Kasumi-1 (cell line): ENCODE measurements at places on chromosomes 1 and 21.

- no peak for DNase-seq
Observed at GRCh38 chr1:239253032-239253431, 133.3 kb upstream of the CHRM3 start.

DNA sequence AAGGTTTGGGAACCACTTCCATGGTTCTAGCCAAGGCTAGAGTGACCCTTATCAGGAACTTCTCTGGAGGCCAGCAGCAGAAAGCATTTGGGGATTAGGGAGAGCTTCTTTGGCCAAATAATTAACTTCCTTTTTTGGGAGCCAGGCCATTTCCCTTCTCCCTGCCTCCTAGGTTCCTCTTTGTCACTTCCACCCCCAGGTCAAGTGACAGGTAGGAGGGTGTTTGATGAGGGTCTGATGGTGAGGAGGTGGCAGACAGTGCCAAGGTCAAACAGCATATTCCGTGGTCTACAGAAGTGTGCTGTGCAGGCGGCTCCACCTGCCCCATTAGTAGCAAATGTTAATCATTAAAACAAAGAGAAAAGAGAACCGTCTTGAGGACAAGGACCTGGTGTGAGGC lies 1.9 kb upstream of the KCNA10 start:
- DNase-seq: no peak

DNA sequence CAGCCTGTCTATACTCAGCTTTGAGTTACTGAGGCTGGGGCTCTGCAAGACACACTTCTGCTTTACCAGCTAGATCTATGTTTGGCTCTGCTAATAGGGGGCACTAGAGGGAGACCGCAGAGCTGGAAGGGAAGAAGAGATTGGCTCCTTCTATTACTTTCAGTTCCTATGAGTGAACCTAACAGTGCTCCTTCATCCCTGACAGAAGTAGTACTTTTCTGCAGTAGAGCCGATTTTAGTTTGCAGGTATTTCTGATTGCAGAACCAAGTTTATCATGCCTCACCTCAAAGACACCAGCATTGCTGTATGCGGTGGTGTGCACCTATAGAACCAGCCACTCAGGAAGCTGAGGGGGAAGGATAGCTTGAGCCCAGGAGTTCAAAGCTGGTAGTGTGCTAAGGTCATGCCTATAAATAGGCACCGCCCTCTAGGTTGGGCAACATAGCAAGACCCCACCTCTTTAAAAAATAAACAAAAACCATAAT lies 5.7 kb upstream of the ZDHHC18 start:
- peak; percentile 92 for DNase-seq

DNA sequence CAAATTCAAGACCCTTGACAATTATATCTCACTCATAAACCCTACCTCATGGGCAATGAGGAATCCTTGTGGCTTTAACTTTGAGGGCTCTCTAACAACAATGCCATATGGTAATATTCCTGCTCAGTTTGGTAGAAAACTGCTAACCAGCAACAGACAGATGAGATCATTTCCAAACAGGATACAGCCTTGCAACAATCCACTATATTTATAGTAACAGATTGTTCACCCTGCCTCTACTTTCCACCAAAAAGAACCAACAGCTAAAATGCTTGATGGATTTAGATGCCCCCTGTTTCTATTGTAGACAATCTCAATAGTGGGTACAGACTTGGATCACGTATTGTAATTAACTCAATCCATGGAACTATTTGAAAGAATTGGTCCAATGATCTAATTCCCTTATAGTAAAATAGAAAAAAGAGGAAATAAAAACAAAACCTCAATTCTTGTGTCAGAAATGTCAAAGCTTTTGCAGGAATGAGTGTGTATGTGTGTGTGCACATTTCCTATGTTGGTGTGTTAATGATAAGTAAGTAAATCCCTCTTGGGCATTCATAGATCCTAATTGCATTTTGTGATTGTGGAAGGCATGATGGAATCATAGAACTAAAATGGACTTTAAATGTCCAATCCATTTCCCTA lies 100.0 kb upstream of the EDEM3 start:
- peak; percentile 74 for DNase-seq

DNA sequence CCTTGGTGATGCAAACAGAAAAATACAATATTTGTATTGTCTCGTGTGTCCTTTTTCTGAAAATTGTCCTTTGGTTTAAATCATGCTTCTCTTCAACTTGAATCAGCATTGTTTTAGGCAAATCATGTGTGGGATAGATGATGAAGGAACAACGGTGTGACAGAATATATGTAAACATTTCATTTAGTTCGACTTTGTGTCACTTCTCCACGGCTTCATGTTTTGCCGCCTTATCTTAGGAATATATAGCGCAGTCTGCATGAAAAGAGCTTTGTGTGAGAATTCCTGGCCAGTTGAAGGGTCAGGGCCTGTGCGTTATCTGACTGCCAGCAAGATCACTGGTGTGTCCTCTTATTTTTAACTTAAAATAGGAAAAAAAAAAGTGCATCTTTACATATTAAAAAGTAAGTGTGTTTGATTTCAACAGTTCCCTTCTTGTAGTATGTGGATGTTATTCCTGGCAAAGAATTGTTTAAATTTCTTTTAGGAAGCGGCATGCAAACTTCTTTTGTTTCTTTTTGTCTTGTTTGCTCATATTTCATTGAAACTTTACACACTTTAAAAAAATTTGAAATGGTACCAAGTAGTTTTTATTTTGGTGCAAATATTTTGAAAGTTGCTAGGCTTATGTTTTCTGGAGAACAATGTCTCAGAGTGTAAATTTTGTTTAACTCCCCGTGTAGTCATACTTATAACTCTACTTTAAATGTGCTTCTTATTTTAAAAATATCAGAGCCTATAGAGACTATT lies 465.2 kb downstream of the USP25 start:
- DNase-seq: peak; percentile 53

GRCh38 chr1:22340066-22340465 lies 111.6 kb upstream of the ZBTB40 start:
- DNase-seq: no peak

GRCh38 chr21:36910581-36911307 lies 55.7 kb downstream of the HLCS start:
- no peak for DNase-seq
